ENCODE measurements at places on chromosomes 7 and 10. TPM values are rescaled to one million over a fixed set of nuclear protein-coding genes. Genes with fewer than 3 reads are reported as not detected.

Gene FAM25G
- total RNA-seq: not detected

Gene GATA3
- 0.49 TPM for total RNA-seq

Gene PLEKHS1
- total RNA-seq: not detected

Gene ZNF736
- 79.8 TPM for total RNA-seq

Gene SNX10
- total RNA-seq: 33.6 TPM

Gene FIS1
- total RNA-seq: 95.5 TPM

Gene MRC1
- 0.44 TPM for total RNA-seq

Gene C7orf57
- not detected for total RNA-seq

Gene BNIP3
- total RNA-seq: 10.3 TPM

Gene KCNH2
- total RNA-seq: 0.87 TPM

Gene NMT2
- total RNA-seq: 73.3 TPM

Gene THSD7A
- total RNA-seq: not detected

Gene ENTPD7
- total RNA-seq: 6.0 TPM

Gene TAS2R3
- total RNA-seq: 9.5 TPM

Gene RBM20
- total RNA-seq: not detected

Gene FRAT1
- 25.3 TPM for total RNA-seq

Gene APBB1IP
- 99.8 TPM for total RNA-seq

Gene SLC13A1
- total RNA-seq: 0.10 TPM

Gene GDF10
- total RNA-seq: not detected

Gene FIGNL1
- 23.3 TPM for total RNA-seq

Gene AGBL3
- 11.1 TPM for total RNA-seq

Gene CYP2E1
- total RNA-seq: 2.1 TPM

Gene GALNT17
- not detected for total RNA-seq

Gene PRF1
- total RNA-seq: 1.0 TPM

Gene SH2B2
- 47.7 TPM for total RNA-seq

Gene STOX1
- 0.57 TPM for total RNA-seq

Gene ZNF804B
- total RNA-seq: not detected

Gene TMEM140
- 84.9 TPM for total RNA-seq

Gene PRLHR
- total RNA-seq: not detected

Gene ZNF425
- total RNA-seq: 2.8 TPM

Gene ADCY1
- 0.05 TPM for total RNA-seq

Gene ADCYAP1R1
- total RNA-seq: not detected

Gene ARHGAP22
- 4.5 TPM for total RNA-seq

Gene OPN1SW
- total RNA-seq: not detected

Gene TACC2
- not detected for total RNA-seq

Gene CDK14
- 174 TPM for total RNA-seq

Gene ZNF398
- 22.5 TPM for total RNA-seq

Gene NACAD
- total RNA-seq: 0.49 TPM

Gene TACR2
- total RNA-seq: not detected
